ENCODE measurements at places on chromosomes 12 and 14.
A peak's percentile ranks its signal among the peaks of the same experiment; 100 is the strongest.

DNA sequence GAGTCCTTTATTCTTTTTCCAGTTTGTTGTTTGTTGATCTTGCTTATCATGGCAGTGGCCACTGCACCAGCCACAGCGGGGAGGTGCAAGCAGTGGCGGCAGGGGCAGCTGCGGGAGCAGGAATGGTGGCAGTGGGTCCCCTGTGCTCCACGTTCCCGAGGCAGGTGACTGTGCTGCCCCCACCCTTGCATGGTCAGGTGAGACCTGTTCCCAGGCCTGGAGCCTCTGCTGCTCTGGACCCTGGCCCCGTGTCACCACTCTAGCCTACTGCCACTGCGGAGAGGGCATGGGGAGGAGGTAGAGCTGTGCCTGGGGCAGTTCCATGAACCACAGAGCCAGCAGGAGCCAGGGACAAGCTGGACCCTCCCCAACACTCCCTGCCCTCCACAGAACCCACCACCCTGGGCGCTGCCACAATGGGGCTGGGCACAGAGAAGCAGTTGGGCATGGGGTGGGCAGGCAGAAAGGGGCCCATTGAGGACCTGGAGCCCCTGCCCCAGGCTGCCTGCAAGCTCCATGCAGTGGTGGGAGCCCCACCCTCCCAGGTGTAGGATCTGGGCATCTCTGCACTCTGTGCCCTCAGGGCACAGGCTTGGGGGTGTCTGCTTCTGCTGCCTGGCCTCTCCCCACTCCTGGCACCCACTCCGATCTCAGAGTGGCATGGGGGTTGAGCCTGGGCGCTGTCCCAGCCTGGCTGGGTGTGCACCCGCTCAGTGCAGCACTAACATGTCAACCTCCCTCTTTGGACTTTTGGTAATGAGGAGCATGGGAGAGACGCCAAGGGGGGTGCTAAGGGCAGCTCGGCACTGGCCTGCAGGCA is 23.1 kb upstream of the WDR20 start:
- no peak for DNase-seq

DNA sequence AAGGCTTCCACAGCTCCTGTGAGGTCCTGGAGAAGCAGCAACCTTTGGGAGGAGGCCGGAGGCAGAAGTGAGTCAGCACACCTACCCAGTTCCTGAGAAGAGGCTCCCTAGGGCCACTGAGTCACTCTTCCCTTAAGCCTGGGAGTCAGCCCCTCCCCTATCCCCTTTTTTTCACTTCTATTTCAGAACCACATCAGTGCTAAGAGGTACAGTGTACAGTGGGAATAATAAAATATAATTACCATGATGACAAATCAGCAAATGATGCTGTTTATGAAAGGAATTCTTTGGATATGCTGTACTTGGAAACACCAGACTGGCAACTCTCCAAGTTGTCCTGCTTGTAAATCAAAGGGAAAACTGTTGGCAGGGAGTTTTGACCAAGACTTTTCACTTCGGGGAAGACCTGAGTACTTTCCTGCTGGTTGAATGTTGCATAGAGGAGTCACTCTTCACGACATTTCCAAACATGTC is 7.8 kb upstream of the TBPL2 start:
- DNase-seq = no peak

- peak; percentile 50 for DNase-seq
These were observed 142.8 kb downstream of the SCARB1 start for GRCh38 chr12:124720681-124721500.

- DNase-seq = no peak
These were observed 154.5 kb downstream of the ZFP36L1 start for GRCh38 chr14:68638141-68638999.

DNA sequence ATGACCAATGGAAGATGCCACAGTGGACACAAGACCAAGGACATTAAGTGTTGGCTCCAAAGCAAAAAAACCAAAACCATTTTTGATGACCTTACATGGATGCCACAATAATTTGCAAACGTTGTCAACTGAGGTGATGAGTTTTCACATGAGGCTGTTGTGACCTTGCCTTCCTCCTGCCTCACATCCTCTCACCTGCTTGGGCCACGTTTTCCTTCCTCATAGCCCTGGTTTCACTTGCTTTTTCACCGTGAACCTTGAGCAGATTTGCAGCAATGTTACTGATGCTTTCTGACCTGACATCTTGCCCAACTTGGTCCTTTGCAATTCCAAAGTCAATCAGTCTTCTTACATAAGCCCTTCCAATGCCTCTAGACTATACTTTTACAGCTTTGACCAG is 3.7 kb downstream of the KRT6B start:
- no peak for DNase-seq

DNA sequence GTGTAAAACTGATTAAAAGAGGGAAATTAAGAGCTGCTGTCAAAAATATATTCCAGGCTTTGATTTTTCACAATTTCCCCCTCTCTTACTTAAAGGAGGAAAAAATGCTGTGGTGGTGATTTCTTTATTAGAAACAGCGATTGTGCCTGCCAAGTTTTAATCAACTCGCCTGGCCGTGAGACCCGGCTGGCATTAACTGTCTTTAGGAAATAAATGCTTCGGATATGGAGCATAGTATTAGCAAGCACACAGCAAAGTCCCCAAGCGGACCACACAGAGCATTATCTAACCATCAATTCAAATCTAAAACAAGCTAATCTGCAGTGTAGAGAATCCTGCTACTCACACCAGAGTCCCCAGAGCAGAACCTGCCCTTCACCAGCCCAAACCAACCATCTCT is 457.1 kb downstream of the TMEM132D start:
- DNase-seq = no peak

DNA sequence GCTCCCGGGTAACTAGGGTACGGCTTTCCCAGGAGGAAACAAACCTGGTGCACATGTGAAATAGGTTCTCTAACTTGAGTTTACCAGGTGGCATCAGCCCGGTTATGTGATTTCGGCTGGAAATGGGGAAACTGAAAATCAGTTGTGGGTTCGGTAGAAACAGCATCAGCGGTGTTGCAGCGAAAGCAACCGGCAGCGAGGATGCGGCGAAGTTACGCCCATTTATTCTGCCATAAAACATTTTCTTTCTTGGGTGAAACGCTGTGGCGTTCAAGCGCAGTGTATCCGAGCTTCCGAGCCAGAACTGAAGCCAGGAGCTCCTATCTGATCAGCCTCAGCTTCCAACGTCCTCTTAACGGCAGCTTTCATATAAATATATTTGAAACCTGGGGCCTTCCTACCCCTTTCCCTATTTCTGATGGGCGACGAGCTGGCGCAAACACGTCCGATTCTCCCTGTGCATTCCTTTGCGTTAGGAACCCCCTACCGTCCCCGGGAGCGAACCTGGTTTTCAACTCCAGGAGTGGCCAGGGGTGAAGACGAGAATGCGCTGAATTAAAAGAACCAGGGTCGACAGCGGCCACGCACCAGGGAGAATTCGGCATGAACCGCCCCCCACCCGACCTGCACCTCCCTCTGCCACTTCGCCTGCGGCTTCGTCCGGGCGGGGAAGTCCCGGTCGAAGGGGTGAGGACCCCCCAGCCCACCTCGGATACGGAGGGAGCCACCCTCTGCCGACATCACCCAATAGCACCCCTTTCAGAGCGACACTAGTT is 1.6 kb downstream of the DPF3 start:
- peak; percentile 52 for DNase-seq

DNA sequence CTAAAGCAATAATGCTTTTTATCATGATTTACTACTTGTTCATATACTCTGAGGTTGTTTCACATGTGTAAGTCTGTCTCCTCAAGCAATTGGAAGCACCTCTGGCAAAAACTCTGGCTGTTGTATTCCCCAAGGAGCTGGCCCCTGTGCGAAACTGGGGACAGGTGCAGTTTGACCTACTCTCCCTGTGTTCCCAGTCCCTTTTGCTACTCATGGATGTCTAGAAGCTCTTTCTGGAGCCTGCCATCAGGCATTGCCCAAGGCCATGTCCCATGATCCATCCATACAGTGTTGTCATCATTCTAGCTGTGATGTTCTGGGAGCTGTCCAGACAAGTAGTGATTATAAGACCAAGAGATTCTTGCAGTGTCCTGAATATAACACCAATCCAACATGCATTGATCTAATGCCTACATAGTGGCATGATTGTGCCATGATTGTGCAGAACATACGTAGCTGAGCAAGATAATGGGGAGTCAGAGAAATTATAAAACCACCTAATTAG is 14.9 kb downstream of the AKAP6 start:
- DNase-seq = no peak

- no peak for DNase-seq
These were observed 26.3 kb downstream of the ZFP36L1 start for GRCh38 chr14:68766299-68767247.

- no peak for DNase-seq
These were observed 5.0 kb upstream of the HOXC9 start for GRCh38 chr12:53995002-53995377.

DNA sequence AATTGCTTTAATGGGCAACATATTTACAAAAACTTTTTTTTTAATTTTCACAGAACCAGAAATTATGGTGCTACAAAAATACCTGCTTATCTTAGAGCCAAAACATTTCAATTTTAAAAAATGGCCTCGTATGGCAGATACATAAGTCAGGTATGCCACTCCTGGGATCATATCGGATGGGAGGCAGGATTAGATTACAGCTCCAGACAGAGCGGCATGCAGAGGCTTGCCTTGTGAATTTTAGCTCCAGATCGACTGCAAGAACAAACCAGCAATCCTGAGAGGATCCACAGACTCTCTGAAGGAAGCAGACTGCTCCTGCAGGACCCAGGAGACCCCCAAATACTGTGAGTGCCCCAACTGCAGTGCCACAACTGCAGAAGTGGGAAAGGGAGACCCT is 169.3 kb upstream of the AMIGO2 start:
- DNase-seq = no peak

DNA sequence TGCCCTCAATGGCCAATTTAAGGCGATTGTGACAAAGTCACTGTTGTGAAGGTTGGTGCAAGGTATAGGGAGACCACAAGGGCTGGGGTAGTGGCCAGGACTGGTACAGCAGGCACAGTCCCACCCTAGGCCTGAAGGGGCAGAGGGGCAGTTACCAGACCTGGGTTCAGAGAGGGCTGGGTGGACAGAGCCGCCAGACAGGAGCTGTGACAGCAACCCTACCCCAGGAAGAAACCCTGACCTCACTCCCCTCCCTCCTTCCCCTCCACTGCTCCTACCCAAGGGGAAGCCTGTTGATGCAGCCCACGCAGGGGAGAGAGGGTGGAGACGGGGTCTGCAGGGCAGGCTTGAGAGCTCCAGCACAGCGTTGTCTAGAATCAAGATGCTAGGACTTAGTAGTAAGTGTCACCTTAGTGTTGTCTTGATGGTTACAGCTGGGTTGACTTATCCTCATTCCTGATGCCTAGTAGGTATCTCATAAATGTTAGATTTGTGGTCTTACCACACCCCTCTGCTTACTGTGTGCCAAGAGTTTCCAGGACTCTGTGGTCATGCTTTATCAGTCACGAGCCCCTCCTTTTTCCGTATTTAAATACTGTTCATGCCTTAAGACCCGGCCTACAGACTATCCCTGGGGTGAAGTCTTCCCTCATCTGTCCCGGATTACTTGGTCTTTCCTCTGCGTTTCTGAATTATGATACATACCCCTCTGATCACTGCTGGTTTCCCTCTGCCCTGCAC is 14.4 kb downstream of the EML1 start:
- DNase-seq = no peak

- no peak for DNase-seq
These were observed 2.6 kb downstream of the SERPINA3 start for GRCh38 chr14:94614802-94615201.

DNA sequence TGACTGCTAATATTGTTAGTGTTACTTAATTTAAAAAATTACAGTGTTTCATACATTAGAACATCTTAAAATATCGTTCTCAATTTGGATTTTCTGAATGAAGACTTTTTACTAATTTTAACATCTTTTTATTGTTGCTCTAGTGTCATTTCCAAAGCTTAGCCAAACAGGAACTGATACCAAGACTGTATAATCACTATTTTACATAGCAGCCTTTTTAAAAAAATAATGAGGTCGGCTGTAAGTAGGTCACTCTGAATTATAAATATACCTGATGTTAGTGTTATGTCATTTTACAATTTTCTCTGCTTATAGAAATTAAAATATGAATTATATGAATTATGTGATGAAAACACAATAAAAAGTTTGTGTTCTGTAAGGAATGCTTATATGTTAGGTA is 321.5 kb downstream of the TMEM117 start:
- no peak for DNase-seq

DNA sequence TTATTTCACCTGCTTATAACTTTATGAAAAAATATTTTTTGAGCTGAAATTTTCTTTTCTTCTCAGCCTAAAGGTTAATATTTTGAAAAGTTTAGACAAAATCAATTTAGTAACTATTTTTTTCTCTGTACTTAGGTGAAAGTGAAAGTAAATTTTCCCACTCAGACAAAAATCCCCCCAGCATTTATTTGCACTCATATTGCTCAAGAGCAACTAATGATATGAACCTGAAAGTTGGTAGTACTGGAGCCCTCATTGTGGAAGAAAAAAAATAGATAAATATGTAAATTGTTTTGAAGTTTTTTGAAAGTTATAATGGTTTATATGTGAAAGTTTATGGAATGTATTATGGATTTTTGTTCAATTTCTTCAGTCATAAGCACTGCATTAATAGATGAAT is 1005.9 kb upstream of the ATXN7L3B start:
- no peak for DNase-seq

DNA sequence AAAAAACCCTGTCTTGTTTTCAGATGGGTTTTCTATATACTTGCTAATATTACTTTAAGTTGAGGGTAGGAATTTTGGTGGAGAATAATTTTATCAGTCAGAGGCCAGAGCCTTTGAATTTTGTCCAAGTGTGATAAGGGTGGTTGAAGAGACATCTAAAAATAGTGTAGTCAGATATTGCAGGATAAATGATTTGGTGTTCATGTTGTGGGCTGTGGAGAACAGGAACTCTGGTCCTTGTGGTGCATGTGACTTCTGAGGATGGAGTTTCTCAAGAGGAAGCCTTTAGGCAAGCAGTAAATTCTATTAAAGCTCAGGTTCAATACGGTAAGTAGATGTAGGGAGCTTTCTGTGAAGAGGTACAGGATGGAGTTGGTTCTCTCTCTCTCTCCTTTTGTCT is 2.8 kb downstream of the ADAM21 start:
- no peak for DNase-seq

GRCh38 chr14:45251912-45252311 is 1.1 kb downstream of the MIS18BP1 start:
- peak; percentile 49 for DNase-seq

GRCh38 chr12:32036477-32037263 is 70.0 kb upstream of the BICD1 start:
- no peak for DNase-seq

GRCh38 chr14:84688297-84689025 is 841.5 kb upstream of the FLRT2 start:
- DNase-seq = no peak

GRCh38 chr14:67137744-67138371 is 51.4 kb upstream of the GARIN2 start:
- no peak for DNase-seq

Measured in Ammon's horn (tissue), 1 donor.